HT-29 (cell line): ENCODE measurements at places on chromosomes 5 and 9.

DNA sequence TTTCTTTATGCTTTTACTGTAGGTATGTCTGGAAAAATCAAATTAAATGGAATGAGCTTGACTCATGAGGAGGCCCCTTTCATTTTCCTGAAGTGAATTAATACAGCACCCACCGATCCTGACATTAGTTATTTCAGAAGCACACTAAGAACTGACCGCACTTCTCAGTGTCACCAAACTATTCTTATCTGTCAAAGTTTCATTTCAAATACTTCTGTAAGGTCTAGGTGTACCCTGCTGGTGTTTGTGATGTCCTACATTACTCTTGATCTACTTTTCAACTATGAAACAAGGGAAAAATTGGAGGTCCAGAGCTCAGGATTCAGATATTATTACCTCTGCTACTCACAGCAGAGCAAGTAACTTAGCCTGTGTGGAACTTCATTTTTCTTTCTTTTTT, 1.8 kb upstream of the TEK start:
- no peak for DNase-seq

GRCh38 chr9:7125231-7125630, 367.5 kb downstream of the KDM4C start:
- DNase-seq = no peak

GRCh38 chr5:6819521-6819920, 106.3 kb downstream of the TENT4A start:
- no peak for DNase-seq

DNA sequence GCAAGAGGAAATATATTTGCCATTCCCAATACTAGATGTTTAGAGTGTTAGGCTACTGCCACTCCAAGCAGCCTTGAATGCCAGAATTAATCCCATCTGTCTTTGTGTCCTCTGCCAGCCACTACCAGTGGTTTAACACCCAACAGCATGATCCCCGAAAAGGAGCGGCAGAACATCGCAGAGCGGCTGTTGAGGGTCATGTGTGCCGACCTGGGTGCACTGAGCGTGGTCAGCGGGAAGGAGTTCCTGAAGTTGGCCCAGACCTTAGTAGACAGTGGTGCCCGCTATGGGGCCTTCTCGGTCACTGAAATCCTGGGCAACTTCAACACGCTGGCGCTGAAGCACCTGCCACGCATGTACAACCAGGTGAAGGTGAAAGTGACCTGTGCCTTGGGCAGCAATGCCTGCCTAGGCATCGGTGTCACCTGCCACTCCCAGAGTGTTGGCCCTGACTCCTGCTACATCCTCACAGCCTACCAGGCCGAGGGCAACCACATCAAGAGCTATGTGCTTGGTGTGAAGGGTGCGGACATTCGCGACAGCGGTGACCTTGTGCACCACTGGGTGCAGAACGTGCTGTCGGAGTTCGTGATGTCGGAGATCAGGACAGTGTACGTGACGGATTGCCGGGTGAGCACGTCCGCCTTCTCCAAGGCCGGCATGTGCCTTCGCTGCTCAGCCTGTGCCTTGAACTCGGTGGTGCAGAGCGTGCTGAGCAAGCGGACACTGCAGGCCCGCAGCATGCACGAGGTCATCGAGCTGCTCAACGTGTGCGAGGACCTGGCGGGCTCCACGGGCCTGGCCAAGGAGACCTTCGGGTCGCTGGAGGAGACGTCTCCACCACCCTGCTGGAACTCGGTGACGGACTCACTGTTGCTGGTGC, 29.3 kb downstream of the AMBP start:
- DNase-seq = no peak

GRCh38 chr5:78912085-78912771, 72.9 kb downstream of the ARSB start:
- no peak for DNase-seq

DNA sequence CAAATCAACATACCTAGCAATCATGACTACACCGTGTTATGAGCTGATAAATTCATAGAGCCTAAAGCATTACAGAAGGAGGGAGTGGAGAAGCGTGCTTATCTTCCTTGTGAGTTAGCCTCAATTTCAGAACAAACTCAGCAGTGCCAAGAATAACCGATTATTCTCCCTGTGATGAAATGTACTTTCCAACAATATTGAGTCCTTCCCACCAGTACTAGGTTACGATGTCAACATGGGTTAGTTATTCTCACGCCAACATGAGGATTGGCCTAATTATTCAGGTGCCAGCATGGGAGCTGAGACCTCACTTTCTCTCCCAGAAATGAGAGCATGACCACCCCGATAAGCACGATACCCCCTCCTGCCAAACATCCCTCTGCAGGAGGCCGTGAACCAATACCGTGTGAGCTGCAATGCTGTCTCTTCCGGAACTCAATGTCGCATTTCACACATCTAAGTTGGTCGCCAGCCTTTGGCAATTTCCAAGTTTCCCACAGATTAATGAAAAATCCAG, 193.7 kb downstream of the ENC1 start:
- no peak for DNase-seq

GRCh38 chr5:67272453-67273130, 76.0 kb upstream of the CD180 start:
- DNase-seq = no peak

DNA sequence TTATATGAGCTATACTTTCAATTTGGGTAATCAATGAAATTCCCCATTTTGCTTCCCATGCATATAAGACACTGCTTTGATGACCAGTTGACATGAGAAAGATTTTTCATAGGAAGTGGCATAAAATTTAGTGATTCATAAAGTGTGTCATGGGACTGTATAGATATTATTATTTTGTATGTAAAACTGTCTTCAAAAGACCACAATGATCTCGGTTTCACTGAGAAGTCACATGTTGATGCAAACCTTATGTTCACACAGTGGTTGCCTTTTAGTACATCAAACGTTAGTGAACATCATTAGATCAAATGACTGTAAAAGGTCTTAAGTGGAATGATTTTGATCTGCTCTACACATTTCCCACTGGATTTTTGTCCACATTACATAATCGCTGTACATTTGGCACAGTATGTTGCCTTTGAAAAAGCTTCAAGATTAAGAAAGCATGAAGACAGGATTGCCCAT, 349.2 kb upstream of the MEF2C start:
- no peak for DNase-seq

DNA sequence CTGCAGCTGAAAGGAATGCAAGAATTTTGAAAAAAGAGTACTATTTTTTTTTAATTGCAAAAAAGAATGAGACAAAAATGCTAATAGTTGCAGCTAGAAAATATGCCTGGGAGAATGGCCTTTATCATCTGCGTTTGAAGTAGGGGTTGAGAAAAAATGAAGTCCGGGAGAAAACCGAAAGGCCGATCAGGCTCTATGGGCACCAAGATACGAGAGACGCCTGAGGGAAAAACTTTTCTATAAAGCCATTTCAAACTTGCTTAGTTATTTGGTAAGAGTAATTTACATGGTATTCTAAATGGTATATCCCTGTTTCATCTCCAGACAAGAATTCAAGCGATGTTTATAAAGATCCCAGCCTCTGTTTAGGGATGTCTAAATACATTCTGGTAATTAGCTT, 99.3 kb upstream of the EFNA5 start:
- no peak for DNase-seq

- DNase-seq = no peak
These were observed 276.6 kb downstream of the GADD45G start for GRCh38 chr9:89881431-89881830.

- DNase-seq = no peak
These were observed 60.3 kb downstream of the UBAP2 start for GRCh38 chr9:33988219-33988890.

GRCh38 chr5:179344431-179345182, 654 bp downstream of the ADAMTS2 start:
- no peak for DNase-seq

GRCh38 chr5:142186857-142187594, 78.4 kb downstream of the NDFIP1 start:
- DNase-seq = peak; percentile 53

DNA sequence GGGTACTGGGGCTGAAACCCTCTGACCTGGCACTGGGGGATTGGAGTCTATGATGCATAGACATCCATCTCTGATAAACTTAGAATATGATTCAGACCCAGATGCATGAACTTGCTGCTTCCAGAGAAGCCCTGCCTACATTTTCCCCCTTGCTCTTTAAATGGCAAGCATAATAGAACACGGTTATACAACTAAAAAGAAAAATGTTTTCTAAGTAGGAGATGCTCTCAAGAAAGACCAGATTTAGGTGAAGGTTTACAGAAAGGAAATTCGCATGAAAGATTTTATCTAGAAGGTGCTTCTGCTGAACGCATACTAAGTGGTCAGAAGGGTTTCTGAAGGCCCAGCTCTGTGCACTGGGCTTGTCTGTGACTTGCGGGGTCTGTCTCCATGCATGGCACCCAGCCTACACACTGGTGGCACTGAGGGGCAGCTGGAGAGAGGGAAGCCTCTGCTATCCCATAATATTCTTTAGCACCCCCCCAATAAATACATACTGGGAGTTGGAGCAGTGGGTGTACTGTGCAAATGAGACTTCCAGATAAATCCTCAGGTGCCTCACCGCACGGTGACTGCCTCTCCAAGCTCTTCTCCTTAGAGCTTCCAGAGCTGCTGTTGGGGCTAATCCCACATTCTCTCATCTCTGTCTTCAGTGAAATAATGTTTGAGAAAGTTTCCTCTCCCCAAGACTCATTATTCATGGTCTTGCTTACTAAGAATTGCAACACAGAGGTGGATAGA, 114.6 kb downstream of the FSTL4 start:
- DNase-seq = no peak

DNA sequence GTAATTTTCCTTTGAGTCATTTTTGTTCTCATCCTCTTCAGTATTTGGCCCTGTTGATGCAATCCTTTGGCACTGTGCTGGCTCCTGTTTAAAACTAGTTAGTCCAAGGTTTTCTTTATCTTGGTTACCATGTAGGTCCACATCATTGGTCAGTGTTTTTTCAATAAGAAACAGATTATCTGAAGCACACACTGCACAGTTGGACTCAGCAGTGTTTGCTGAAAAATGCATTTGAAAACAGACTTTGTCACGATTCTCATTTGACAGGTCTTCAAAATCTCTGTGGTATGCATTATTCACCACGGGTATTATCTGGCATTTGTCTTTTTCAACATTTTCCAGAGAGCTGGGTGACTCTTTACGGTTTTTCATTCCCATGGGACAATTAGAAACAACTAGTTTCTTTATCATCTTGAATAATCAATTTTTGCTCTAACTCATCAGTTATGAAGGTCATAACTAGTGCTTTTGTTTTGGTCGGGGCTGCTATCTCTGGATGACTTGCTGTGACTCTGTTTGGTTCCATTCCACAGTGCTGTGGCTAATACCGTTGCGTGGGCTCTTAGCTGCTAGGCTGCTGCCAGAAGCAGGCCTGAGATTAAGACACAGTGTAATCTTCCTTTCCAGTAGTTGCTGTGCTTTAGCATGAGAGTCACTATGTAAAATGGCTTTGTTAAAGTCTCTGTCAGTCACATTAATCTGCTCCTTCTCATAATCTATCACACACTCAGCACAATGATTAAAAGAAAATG, 36.2 kb downstream of the NUDT12 start:
- no peak for DNase-seq
